ENCODE measurements at places on chromosomes 12 and 14. TPM values are rescaled to one million over a fixed set of nuclear protein-coding genes. Genes with fewer than 3 reads are reported as not detected.

DNA sequence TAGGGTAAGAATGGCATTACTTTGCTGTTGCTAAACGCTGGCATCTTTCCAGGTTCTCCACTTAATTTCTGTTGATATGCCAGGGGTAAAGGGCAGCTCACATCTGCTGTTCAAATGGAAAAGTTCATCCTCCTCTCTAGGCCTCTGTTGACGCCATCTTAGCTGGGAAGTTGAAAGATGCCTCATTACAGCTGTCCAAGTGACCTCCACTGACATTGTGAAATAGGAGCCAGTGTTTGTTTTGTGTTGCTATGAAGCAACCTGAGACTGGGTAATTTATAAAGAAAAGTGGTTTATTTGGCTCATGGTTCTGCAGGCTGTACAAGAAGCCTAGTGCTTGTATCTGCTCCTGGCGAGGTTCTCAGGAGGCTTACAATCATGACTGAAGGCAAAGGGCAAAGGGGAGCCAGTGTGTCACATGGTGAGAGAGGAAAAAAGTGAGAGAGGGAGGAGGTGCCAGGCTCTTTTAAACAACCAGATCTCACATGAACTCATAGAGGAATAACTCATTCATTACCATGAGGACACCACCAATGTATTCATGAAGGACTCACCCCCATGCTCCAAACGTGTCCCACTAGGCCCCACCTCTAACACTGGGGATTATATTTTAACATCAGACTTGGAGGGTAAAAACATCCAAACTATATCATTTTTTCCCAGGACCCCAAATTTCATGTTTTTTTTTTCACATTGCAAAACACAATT is 3.2 kb upstream of the ADAM21 start:
- no peak overlapping the region for H3K27ac ChIP-seq
- DNase-seq, result no peak
- H3K4me3 ChIP-seq, result no peak overlapping the region
- H3K36me3 ChIP-seq, result no peaks in the 10 kb centered on the region
- H3K27me3 ChIP-seq, result no peaks in the 10 kb centered on the region

DNA sequence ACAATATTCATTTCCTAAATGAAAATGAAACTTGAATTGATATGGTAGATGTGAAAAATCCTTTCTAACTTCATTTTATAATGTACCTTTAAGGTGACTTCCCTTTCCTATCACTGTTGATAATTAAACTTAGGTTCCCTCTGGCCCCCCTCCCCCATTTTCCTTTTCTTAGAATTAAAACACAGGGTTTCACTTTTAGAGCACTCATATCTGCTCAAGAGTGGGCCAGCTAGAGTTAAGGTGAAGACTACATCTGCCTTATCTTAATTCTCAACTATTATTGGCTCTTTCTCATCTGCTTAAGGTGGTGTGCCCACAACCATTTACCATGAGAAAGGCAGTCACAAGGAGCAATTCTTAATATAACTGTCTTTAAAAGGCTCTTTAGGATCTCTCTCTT is 49.7 kb downstream of the LIN52 start:
- H3K36me3 ChIP-seq, result no peaks in the 10 kb centered on the region
- H3K4me1 ChIP-seq, result no peaks in the 10 kb centered on the region
- no peak overlapping the region for H3K27ac ChIP-seq
- H3K27me3 ChIP-seq, result no peaks in the 10 kb centered on the region

GRCh38 chr14:105767315-105767714 is 240.9 kb downstream of the TMEM121 start:
- H3K4me3 ChIP-seq, result no peak overlapping the region
- no peaks in the 10 kb centered on the region for H3K4me1 ChIP-seq
- no peak overlapping the region for H3K27ac ChIP-seq
- no peaks in the 10 kb centered on the region for H3K27me3 ChIP-seq
- no peaks in the 10 kb centered on the region for H3K36me3 ChIP-seq

GRCh38 chr12:56013482-56013881 is 7.4 kb upstream of the IKZF4 start:
- peaks cover 6% of the 10 kb centered on the region for H3K36me3 ChIP-seq
- DNase-seq, result no peak
- H3K4me3 ChIP-seq, result no peak overlapping the region
- H3K4me1 ChIP-seq, result peaks cover 4% of the 10 kb centered on the region
- H3K27ac ChIP-seq, result no peak overlapping the region

- H3K4me3 ChIP-seq, result no peak overlapping the region
- H3K4me1 ChIP-seq, result peaks cover 39% of the 10 kb centered on the region
- H3K27ac ChIP-seq, result no peak overlapping the region
- H3K36me3 ChIP-seq, result peaks cover 22% of the 10 kb centered on the region
Measured at GRCh38 chr12:75509621-75510020, 1.8 kb downstream of the KRR1 start.

GRCh38 chr12:26651566-26652188 is 181.3 kb downstream of the ITPR2 start:
- no peak overlapping the region for H3K4me3 ChIP-seq
- DNase-seq, result peak; percentile 45
- H3K27ac ChIP-seq, result no peak overlapping the region
- no peaks in the 10 kb centered on the region for H3K27me3 ChIP-seq
- H3K4me1 ChIP-seq, result peaks cover 16% of the 10 kb centered on the region

DNA sequence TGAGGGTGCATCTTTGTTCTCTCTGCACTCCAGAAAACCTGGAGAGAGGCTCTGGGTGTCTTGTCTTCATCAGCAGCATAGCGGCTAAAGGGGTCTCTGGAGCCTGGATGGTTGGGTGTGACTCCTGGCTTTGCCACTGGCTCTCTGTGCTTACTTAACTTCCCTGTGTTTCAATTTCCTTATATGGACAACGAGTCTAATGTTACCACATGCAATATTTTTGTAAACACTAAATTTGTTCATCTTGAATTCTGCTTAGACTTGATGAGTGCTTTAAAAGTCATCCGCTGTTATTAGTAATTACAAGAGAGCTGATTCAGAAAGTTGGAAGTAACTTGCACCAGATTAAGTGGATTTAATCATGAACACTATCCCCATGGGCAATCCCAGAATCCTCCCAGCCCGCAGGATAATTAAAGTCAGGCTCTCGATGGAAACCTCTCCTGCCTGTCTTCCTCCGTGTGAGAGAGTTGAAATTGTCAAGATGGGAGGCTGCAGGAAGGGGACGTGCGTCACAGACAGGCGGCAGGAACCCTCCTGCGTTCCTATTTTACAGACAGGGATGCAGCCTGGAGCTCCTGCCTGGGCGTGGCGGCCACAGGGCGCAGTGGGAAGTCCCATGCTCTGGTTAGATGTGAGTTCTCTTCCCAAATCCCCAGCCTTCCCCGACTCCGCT is 201.2 kb downstream of the TTC8 start:
- H3K4me3 ChIP-seq, result no peak overlapping the region
- H3K27ac ChIP-seq, result no peak overlapping the region
- no peaks in the 10 kb centered on the region for H3K27me3 ChIP-seq
- peak; percentile 32 for DNase-seq
- no peaks in the 10 kb centered on the region for H3K36me3 ChIP-seq
- peaks cover 13% of the 10 kb centered on the region for H3K4me1 ChIP-seq

GRCh38 chr14:90017371-90017770 is 44.4 kb upstream of the KCNK13 start:
- H3K27ac ChIP-seq, result no peak overlapping the region
- H3K4me1 ChIP-seq, result no peaks in the 10 kb centered on the region
- H3K27me3 ChIP-seq, result no peaks in the 10 kb centered on the region
- DNase-seq, result no peak
- no peak overlapping the region for H3K4me3 ChIP-seq

GRCh38 chr12:123269395-123269892 is 2.2 kb downstream of the CDK2AP1 start:
- H3K36me3 ChIP-seq, result peaks cover 17% of the 10 kb centered on the region
- H3K4me3 ChIP-seq, result peak overlapping the region; percentile 66
- H3K27ac ChIP-seq, result peak overlapping the region; percentile 90
- DNase-seq, result peak; percentile 64
- H3K4me1 ChIP-seq, result peaks cover 31% of the 10 kb centered on the region

GRCh38 chr12:110861729-110862128 is 14.9 kb downstream of the CCDC63 start:
- no peak for DNase-seq
- no peak overlapping the region for H3K27ac ChIP-seq
- H3K4me1 ChIP-seq, result no peaks in the 10 kb centered on the region
- H3K4me3 ChIP-seq, result no peak overlapping the region
- no peaks in the 10 kb centered on the region for H3K27me3 ChIP-seq

DNA sequence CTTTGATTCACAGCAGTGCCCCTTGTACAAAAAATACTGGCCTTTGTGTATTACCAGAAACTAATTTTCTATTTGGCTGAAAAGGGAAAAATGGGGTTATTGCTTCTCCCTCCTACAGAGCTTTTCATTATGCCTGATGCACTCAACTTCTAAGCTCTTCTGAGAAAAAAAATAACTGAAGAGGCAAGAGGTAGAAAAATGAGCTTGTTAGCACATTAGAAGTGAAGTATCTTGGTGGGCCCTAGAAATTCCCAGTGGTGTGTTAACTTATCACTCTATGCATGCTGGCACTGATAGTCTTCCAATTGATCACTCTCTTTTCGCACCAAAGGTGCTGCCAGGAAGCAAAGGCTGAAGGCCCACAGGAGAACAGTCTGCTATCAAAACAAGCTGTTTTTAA is 17.1 kb downstream of the INSM2 start:
- no peaks in the 10 kb centered on the region for H3K27me3 ChIP-seq
- no peak for DNase-seq
- no peaks in the 10 kb centered on the region for H3K4me1 ChIP-seq

DNA sequence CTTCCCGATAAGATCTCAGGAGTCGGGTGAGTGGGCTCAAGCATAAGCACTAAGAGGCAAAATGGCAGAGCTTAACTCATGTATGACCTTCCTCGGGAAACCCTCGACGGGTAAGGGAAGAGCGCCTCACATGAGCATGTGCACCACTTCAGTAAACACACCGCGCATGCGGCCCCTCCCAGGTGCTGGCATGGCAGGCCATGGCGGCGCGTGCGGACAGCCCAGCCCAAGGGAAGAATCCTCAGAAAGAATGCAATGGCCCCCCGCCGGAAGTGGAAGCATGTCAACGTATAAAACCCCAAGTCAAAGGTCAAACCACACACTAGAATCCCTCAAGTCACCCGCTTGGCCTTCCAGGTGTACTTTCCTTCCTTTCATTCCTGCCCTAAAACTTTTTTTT is 6.6 kb upstream of the TNFAIP2 start:
- no peak overlapping the region for H3K27ac ChIP-seq
- H3K36me3 ChIP-seq, result no peaks in the 10 kb centered on the region
- DNase-seq, result peak; percentile 64
- H3K4me3 ChIP-seq, result no peak overlapping the region
- H3K4me1 ChIP-seq, result peaks cover 36% of the 10 kb centered on the region
- no peaks in the 10 kb centered on the region for H3K27me3 ChIP-seq

DNA sequence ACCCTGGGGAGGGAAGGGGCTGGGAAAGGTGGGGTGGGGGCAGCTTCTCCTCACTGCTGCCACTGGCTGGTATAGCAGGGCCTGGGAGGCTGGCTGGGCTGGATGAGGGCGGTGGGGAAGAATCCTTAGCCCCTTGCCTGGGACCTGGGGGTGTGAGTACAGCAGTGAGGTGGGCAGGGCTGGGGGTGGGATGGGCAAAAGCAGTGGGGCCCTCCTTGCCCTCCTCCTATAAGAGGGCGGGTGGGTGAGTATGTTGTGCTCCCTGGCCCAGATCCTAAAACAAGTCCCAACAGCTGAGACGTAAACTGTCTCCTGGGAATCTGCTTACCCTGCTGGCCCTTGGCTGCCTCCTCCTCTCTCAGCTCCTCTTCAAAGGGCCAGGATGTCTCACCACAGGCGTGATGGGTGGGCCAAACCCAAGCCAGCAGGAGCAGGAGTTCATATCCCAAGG is 2.2 kb downstream of the NCKAP5L start:
- peak overlapping the region; percentile 93 for H3K27ac ChIP-seq
- no peak overlapping the region for H3K4me3 ChIP-seq
- no peaks in the 10 kb centered on the region for H3K27me3 ChIP-seq
- peaks cover 70% of the 10 kb centered on the region for H3K4me1 ChIP-seq
- no peak for DNase-seq

DNA sequence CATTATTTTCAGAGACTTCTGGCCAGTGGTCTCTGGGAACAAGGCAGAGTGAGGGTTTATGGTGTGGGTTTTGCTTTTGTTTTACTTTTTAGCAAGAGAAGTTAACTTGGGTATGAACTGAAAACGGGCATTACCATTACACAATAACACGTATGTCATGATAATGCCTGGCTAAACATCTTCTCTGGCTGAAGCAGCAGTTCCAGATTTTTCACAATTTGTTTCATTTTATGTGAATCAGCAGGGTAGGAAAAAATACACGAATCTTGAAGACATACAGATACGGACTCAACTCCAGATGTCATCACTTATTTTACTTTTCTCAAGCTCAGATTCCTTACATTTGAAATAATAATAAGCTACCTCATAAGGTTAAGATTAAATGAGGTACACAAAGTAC is 2.5 kb upstream of the PCNX4 start:
- no peak for DNase-seq
- no peaks in the 10 kb centered on the region for H3K36me3 ChIP-seq
- no peak overlapping the region for H3K4me3 ChIP-seq
- H3K4me1 ChIP-seq, result peaks cover 11% of the 10 kb centered on the region

TAS2R20 gene
- total RNA-seq, result 4.9 TPM

INSM2 gene
- total RNA-seq, result not detected

IKZF4 gene
- total RNA-seq, result 2.3 TPM

SIX6 gene
- total RNA-seq, result not detected

MAP3K9 gene
- 11.0 TPM for total RNA-seq

Data from stomach (tissue), 19 donors.